ENCODE measurements at places on chromosomes 16 and 17.

DNA sequence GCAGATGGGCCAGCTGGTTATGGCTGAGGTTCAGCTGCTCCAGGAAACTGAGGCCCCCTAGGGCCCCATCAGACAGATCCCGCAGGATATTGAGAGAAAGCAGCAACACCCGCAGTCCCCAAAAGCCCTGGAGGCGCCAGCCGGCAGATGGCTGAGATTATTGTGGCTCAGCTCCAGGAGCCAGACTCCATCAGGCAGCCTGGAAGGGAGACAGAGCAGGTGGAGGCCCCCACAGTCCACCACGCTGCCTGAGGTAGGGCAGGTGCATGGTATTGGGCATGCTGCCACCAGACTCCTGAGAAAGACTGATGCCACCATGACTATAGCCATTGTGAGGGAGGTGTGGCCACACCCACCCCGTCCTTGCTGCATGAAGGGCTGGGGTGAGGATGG lies 9.5 kb upstream of the TMEM101 start:
- no peaks in the 10 kb centered on the region for H3K4me1 ChIP-seq
- no peak for DNase-seq
- H3K27ac ChIP-seq = no peak overlapping the region

DNA sequence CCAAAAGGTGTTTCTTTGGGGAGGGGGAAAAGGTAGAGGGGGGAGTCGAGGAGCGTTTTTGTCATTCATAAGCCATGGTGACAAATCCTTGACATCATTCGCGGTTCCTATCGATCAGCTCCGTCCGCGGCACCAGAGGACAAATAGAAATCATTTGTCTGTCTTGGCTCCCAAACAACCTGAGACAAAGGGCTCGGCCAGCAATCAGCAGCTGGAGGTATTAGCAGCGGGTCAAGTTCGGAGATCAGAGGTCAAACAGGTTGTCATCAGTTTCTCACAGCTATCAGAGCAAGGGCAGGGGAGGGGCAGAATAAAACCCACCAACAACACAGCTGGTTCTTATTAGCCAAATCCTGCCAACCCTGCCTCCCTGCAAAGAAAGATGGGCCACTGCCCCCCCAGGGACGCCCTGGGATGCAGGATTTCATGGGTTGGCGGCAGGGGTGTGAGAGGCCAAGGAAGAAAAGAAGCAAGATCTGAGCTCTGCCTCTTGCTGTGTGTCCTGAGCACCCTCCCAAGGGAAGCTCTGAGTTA lies 145.3 kb upstream of the LHX1 start:
- no peaks in the 10 kb centered on the region for H3K4me1 ChIP-seq
- no peak for DNase-seq
- H3K27me3 ChIP-seq = no peaks in the 10 kb centered on the region
- H3K4me3 ChIP-seq = no peak overlapping the region
- H3K27ac ChIP-seq = no peak overlapping the region

DNA sequence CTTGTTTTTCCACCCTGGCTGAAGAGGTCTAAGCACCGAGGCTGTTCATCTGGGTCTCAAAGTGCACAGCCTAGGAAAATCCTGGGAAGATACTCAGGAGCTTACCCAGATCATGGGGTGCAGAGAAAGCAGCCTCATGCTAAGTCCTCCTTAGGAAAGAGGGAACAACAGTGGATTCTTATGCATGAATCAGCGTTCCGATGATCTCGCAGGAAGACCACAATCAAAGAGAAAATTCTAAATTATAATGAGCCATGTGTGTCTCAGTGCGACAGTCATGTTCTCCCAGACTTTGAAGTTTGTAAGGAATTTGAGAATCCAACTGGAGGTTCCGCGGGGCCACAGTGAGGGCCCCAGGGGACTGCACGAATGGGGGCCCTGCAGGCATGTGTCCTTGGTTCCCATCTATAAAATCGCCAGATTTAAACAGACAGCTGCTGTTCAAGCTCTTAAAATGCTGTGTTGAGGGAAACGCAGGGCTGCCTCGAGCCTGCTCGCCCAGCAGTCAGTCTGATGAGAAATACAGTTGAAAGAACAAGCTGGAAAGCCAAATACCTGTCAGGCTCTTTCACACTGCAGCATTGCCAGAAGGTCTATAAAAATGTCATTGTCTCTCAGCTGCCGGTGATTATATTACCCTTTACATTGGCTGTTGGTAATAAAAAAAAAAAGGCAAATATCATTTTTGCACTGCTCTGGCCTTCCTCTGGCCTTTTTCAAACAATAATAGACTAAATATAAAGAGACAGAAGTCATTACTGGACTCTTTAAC lies 152.1 kb downstream of the PMP22 start:
- no peaks in the 10 kb centered on the region for H3K4me1 ChIP-seq
- H3K36me3 ChIP-seq = no peaks in the 10 kb centered on the region
- H3K27me3 ChIP-seq = no peaks in the 10 kb centered on the region

- H3K4me1 ChIP-seq = peaks cover 22% of the 10 kb centered on the region
- H3K36me3 ChIP-seq = no peaks in the 10 kb centered on the region
- no peaks in the 10 kb centered on the region for H3K27me3 ChIP-seq
- H3K27ac ChIP-seq = no peak overlapping the region
- no peak for DNase-seq
Measured at GRCh38 chr17:44777394-44778348, 18.9 kb downstream of the ADAM11 start.

GRCh38 chr17:64015447-64015846 lies 5.0 kb downstream of the ICAM2 start:
- H3K27me3 ChIP-seq = no peaks in the 10 kb centered on the region
- no peak for DNase-seq
- no peaks in the 10 kb centered on the region for H3K36me3 ChIP-seq
- H3K4me3 ChIP-seq = no peak overlapping the region

DNA sequence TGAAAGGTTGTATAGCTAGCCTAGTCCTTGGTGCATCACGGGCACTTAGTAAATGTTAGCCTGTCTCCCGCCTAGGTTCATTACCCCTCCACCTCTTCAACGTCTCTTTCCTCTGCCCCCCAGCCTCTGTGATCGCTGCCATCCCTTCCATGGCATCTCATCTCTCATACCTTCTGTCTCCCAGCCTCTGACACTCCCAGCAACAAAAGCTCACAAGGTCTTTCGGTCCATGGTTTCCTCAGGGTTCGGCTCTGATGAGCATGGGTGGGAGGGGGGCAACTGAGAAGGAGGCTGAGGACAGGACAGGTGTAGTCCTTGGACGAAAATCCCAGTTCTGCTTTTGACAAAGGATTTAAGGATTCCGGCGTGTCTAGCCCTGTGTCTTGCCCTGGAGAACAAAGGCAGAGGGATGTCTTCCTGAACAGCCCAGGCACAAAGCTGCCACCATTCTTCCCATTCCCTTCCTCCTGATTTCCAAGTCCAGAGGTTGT lies 16.7 kb downstream of the CCR7 start:
- H3K36me3 ChIP-seq = no peaks in the 10 kb centered on the region
- H3K27ac ChIP-seq = peak overlapping the region; percentile 97
- no peak for DNase-seq
- H3K27me3 ChIP-seq = no peaks in the 10 kb centered on the region
- H3K4me1 ChIP-seq = peaks cover 65% of the 10 kb centered on the region
- H3K4me3 ChIP-seq = no peak overlapping the region

- no peaks in the 10 kb centered on the region for H3K4me1 ChIP-seq
- peaks cover 27% of the 10 kb centered on the region for H3K36me3 ChIP-seq
- H3K4me3 ChIP-seq = no peak overlapping the region
- no peak overlapping the region for H3K27ac ChIP-seq
Measured at GRCh38 chr17:30996486-30996885, 25.6 kb downstream of the RNF135 start.

DNA sequence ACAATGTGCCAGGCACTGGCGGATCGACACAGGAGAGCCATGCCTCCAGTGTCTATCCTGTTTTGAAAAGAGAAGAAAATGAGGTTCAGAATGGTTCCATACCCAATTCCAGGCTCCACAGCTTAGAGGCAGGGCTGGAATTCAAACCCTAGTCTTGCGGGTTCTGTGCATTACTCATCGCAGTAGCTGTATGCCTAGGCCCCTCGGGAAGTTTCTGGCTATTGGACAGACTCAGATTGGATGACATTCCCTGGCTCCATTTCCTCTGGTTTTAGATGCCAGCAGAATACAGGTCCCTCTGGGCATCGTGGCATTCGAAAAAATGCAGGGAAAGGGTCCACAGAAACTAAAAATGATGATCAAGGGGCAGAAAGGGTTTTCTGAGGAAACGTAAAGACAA lies 184.7 kb downstream of the COPRS start:
- no peak overlapping the region for H3K27ac ChIP-seq
- peaks cover 14% of the 10 kb centered on the region for H3K4me1 ChIP-seq
- no peaks in the 10 kb centered on the region for H3K27me3 ChIP-seq
- no peak overlapping the region for H3K4me3 ChIP-seq
- no peaks in the 10 kb centered on the region for H3K36me3 ChIP-seq

- H3K27ac ChIP-seq = no peak overlapping the region
- no peak overlapping the region for H3K4me3 ChIP-seq
- peak; percentile 82 for DNase-seq
- peaks cover 9% of the 10 kb centered on the region for H3K36me3 ChIP-seq
Measured at GRCh38 chr17:4958102-4958501, 7.2 kb downstream of the ENO3 start.

DNA sequence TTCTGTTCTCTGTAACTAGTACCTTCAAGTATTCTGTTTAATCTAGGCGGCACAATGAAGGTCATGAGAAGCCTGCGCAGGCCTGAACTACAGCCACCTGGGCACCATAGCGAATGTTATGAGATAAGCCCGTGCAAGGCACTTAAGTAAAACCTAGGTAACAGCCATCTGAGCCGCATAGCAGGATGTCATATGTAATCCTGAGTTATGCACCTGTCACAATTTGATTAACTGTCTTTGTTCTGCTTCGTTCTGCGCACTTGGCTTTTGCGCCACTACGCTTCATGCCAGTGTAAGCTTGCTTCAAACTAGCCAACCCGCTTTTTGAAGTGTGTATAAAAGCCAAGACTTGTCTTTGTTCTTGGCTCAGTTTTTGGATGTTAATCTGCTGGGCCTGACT lies 449.8 kb downstream of the KCNJ18 start:
- H3K27me3 ChIP-seq = no peaks in the 10 kb centered on the region
- no peaks in the 10 kb centered on the region for H3K36me3 ChIP-seq
- H3K27ac ChIP-seq = no peak overlapping the region
- H3K4me1 ChIP-seq = no peaks in the 10 kb centered on the region
- no peak for DNase-seq
- no peak overlapping the region for H3K4me3 ChIP-seq

DNA sequence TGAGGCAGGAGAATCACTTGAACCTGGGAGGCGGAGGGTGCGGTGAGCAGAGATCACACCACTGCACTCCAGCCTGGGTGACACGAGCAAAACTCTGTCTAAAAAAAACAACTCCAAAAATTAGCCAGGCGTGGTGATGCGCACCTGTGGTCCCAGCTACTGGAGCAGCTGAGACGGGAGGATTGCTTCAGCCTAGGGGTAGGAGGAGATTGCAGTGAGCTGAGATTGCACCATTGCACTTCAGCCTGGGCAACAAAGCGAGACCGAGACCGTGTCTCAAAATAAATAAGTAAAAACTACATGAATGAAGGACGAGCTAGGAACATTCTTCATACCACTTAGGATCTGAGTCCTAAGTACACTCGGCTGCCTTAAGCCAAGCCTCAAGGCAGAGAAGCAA lies 35.4 kb downstream of the CCDC57 start:
- peaks cover 4% of the 10 kb centered on the region for H3K36me3 ChIP-seq
- H3K4me1 ChIP-seq = peaks cover 35% of the 10 kb centered on the region
- no peak overlapping the region for H3K4me3 ChIP-seq
- H3K27ac ChIP-seq = peak overlapping the region; percentile 76
- H3K27me3 ChIP-seq = no peaks in the 10 kb centered on the region

DNA sequence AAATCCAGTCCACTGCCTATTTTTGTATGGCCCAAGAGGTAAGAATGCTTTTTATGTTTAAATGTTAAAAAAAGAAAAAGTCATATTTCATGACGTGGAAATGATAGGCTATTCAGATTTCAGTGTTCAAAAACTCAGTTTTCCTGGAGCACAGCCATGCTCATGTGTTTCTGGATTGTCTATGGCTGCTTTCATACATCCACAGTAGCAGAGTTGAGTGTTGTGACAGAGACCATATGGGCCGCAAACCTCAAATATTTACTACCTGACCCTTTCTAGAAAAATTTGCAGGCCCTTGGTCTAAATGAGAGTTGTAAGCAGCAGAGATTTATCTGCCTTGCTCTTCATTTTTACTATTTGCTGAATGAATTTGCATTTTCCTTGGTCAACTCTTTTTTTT lies 264.1 kb downstream of the CBLN1 start:
- H3K4me3 ChIP-seq = no peak overlapping the region
- no peaks in the 10 kb centered on the region for H3K27me3 ChIP-seq
- no peak for DNase-seq
- H3K4me1 ChIP-seq = peaks cover 37% of the 10 kb centered on the region
- no peaks in the 10 kb centered on the region for H3K36me3 ChIP-seq

DNA sequence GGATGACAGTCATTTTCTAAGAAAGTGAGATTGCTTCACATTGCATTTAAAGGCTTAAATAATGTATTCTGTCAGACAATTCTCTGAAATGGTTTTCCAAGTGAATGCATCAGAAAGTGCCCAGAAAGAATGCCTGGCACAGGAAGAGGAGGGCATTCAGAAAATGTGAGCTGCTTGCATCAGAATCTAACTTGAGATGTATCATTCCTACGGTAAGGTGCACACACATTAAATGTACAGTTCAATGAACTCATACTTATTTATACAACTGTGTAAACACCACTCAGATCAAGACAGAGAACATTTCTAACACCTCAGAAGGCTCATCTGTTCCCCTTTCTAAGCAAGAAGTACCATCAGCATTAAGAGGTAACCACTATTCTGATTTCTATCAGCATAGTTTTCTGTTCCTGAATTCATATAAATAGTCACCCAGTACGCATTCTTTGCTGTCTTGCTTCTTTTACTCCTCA lies 638.0 kb downstream of the MAF start:
- peak overlapping the region; percentile 15 for H3K27ac ChIP-seq
- no peak for DNase-seq
- no peaks in the 10 kb centered on the region for H3K36me3 ChIP-seq
- H3K4me3 ChIP-seq = no peak overlapping the region
- no peaks in the 10 kb centered on the region for H3K27me3 ChIP-seq
- H3K4me1 ChIP-seq = peaks cover 10% of the 10 kb centered on the region

- H3K36me3 ChIP-seq = no peaks in the 10 kb centered on the region
- no peaks in the 10 kb centered on the region for H3K27me3 ChIP-seq
- no peaks in the 10 kb centered on the region for H3K4me1 ChIP-seq
- DNase-seq = peak; percentile 53
- H3K4me3 ChIP-seq = no peak overlapping the region
- H3K27ac ChIP-seq = no peak overlapping the region
Measured at GRCh38 chr16:27179500-27180072, 23.7 kb upstream of the KDM8 start.

DNA sequence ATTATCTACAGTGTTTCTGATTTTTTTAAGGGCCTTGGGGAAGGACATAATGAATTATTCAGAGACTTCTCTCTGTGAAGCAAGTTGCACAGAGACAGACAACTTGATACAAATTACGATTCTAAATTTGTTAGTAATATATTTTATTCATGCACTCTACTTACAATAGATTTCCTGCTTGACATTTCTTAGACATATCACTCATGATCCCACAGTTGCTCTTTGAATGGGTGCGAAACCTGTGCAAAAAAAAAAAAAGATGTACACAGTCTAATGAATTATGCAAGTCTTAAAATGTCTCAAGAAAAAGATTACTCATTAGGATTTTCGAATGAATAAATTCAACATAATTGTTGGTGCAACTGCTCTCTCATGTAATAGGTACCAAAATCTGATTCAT lies 254.8 kb downstream of the PRKCA start:
- H3K4me3 ChIP-seq = no peak overlapping the region
- H3K27ac ChIP-seq = no peak overlapping the region
- no peaks in the 10 kb centered on the region for H3K4me1 ChIP-seq
- DNase-seq = no peak
- no peaks in the 10 kb centered on the region for H3K27me3 ChIP-seq
